ENCODE measurements at places on chromosomes 5 and 9.

DNA sequence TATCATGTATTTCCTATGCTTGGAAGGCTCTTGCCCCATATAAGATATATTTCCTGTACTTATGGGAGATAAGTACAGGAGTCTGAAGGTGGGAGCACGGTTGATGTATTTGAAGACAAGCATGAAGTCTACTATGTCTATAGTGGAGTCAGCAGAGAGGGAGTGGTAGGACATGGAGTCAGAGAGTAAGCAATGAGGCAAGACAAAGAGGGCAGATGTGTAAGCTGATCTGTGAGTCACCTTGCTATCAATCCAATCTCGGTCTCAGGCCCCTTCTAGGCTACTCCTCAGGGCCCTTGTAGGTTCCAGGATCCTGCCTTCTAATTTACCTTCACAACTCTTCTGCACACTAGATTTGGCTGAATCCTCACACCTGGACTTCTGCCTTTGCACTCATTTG is 105.5 kb downstream of the MACIR start:
- DNase-seq, result no peak

- DNase-seq, result no peak
Observed at GRCh38 chr5:140246378-140247122, 56.4 kb downstream of the PFDN1 start.

DNA sequence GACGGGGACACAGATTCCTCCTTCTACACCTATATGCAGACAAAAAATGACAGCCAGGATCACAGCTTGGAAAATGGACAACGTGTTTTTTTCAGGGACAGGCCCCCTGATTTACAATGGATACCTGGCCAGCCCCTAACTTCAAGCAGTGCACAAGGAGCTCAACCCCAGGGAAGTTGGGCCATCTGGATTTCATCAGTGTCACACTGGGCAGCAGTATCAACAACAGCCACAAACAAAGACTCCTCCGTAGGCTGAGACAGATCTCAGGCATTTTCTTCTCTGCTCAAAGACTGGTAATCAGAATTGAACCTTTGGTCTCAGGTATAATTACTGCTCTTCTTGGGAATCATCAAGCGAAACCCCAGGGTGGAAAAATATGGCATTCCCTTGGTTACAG is 374.0 kb downstream of the ZNF608 start:
- DNase-seq, result no peak

GRCh38 chr9:120396418-120396817 is 183.5 kb downstream of the CDK5RAP2 start:
- no peak for DNase-seq

DNA sequence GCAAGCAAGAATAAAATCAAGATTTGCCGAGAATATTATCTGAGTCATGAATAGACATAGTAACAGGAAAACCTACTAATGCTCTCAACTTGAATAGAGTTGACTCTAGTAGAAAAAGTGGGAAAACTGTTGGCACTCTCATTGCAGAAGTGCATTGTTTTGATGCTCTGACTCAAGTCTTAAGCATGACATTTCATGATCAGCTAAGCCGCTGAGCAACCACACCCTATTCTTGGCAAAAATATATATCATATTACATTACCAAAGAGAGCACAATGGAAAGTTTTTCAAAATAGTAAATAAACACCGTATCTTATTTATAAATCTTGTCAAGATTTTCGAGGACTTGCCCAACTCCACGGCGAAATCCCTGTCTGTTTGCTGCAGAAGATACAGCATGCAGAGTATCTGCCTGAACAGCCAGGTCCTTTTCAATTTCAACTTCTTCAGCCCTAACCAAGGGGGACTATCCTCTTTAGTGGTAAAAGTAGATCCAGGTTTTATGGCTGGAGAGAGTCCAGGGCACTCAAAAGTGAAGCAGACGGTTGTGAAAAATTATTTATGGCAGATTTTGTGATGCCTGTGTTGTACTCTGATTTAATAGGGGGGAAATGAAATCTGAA is 13.9 kb upstream of the ADAMTSL1 start:
- DNase-seq, result no peak

DNA sequence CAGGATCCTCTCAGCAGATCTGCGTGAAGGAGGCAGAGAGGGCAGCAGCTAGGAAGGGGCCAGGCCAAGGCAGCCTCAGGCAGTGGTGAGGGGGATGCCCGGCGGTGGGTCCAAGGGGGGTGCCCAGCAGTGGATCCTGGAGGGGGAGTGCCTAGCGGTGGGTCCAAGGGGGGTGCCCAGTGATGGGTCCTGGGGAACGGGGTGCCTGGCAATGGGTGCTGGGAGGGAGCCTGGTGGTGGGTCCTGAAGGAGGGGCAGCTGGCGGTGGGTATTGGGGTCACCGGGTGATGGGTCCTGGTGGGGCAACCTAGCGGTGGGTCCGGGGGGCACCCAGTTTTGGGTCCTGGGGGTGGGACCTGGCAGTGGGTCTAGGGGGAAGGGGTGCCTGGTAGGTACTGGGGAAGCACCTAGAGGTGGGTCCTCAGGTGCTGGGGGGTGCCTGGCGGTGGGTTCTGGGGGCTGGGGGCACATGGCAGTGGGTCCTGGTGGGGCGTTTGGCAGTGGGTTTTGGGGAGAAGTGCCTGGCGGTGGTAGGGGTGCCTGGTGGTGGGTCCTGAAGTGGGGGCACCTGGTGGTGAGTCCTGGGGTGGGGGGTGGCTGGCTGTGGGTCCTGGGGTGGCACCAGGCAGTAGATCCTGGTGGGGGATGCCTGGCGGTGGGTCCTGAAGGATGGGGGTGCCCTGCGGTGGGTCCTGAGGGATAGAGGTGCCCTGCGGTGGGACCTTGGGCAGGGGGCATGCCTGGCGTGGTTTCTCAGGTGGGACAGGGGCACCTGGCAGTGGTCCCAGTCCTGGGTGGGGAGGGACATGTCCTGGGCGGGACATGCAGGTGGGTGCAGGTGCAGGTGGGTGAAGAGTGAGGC is 1.9 kb downstream of the LRRC14B start:
- DNase-seq, result no peak

DNA sequence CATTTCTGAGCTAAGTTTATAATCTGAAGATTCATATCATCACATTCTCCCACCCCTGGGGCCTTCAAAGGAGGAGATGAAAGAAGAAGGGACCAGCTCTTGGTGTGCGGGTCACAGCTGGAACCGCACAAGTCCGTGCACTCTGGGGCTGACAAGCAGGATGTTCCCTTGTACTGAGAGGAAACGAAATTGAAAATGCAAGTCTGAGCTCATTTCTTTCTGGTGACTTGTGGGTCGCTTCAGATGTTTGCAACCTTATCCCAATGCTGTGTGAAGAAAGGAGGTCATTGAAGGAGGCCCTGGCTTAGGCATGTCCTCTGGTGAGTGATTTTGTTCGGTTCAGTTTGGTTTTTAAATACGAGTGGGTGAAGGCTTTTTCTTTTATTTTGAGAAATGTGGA is 59.6 kb downstream of the C9orf152 start:
- no peak for DNase-seq

DNA sequence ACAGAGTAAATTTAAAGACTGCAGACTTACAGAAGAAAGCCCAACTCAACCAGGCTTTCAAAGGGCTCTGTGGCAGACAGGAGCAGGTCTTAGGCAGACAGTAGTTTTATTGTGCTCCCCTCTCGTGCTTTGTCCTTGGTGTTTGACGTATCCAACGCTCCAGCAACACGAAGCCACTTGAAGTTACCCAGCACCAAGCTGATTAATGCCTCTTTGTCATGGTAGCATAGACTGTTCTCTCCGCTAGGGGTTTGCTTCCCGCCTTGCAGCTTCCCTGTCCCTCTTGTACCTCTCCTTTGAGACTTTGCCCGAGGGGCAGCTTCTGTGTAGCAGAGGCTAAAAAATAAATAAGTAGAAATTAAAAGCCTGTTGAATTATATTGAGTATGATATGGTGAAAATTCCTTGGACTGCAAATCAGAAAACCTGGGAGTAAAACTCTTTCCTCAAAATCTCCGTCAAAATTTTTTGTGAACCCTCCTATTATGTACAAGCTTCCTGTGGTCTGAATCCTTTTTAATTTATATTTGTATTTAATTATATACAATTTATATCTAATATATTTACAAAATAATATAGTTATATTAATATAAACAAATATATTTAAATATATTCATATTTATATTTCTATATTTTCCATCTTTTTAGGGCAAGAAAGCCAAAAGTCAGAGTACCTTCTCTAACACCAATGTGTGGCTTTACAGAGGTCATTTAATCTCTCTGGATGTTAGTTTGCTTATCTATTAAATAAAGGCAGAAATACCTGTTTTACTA is 405.4 kb downstream of the DMAC1 start:
- no peak for DNase-seq

GRCh38 chr5:51138164-51138563 is 245.1 kb upstream of the ISL1 start:
- no peak for DNase-seq

- no peak for DNase-seq
Observed at GRCh38 chr5:128195316-128195715, 111.8 kb downstream of the SLC12A2 start.

GRCh38 chr5:161009194-161009593 is 157.2 kb upstream of the ATP10B start:
- DNase-seq, result no peak

DNA sequence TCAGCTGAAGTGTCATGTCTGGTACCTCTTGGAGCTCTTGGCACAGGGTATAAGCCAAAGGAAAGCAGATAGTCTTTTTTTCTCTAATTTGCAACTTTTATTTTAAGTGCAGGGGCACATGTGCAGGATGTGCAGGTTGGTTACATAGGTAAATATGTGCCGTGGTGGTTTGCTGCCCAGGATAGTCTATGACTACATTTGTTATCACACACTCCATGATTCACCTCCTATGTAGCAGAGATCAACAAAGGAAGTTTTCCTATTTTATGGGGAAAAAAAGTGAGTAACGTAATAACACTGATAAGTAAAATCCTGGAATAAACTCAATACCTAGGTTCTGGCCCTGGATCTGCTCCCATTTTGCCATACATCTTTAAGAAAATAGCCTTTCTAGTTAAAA is 234.6 kb downstream of the CAAP1 start:
- no peak for DNase-seq

DNA sequence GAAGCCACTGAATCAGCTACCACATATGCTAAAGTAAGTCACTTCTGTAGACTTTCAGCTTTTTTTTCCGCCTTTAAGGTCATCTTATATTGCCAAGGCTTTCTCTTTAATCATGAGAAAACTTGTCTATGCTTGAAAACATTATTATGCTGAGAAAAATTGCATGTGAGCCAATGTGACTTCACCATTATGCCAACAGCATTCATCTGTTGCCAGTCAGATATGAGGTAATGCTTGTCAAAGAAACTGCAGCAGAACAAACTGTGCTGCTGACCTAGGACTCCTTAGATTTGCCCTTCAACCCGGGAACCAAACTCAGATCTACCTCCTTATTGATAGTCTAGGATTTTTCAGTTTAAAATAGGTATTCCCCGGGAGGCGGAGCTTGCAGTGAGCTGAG is 34.3 kb downstream of the SLC44A1 start:
- no peak for DNase-seq

DNA sequence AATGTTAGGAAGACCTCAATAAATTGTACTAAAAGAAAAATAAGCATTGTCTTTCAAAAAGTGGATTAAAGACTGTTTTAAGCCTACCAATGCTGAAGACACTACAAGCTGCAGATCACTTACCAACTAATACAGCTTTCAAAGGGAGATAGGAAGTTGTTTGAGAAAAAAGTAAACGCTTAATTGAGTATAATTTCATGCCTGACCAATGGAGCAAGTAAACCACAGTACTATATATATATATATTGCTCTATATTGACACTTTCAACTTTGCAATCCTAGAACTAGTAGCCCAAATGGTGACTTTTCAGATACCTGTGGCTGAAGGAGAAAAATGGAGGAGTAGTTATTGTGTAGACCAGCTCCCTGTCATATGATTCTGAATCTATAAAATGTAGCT is 85.7 kb downstream of the FREM1 start:
- no peak for DNase-seq

- no peak for DNase-seq
Observed at GRCh38 chr5:106321242-106321641, 1349.5 kb downstream of the EFNA5 start.

DNA sequence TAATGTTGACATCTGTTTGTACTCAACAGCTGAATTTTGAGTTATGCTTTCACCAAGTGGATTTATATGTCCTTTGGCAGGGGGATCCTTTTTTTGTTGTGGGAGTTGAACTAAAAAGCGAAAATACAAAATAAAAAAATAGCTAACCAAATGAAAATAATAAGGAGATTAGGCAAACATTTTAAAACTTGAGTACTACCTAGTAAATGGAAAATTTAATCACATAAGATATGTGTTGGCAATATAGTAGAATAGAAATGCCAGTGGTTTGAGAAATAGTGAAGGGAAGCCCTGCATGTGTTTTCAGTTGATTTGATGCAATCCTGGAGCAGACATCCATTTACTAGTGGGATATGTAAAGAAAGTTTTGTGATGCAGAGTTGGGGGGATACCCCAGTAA is 98.0 kb downstream of the RASGRF2 start:
- no peak for DNase-seq

DNA sequence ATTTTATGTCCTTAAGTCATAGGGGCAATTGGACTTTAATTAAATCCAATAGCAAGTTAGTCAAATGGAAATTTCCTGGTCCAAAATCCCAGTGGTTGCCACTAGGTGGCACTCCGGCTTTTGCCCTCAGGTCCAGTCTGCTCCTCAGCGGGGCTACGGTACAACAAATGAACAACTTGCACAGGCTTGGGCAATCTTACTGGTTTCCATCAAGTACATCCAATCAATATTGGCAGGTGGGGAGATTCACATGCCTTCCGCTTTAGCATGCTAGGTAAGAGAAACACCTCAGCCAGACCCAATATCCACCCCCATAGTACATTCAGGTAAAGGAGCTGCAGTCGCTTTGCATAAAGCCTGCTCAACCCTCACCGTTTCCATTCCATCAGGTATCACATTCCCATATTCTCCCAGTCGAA is 6.3 kb upstream of the MXD3 start:
- no peak for DNase-seq

DNA sequence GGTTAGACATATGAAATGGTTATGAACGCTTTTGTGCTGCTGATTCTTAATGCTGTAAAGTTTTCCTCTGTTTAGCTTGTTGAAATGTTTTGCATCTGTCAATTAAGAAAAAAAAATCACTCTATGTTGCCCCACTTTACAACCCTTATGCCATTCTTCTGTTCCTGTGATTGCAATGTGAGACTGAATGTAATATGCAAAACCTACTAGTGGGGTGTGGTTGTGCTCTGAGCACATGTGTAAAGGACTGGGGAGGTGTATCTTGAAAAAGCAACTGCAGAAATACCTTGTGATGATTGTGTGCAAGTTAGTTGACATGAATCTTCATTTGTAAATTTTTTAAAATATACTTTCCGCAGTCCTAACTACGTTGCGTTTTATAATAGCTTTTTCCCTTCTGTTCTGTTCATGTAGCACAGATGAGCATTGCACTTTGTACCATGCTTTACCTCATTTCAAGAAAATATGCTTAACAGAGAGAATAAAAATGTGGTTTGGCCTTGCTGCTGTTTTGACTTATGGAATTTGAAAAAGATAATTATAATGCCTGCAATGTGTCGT is 357.0 kb upstream of the PIK3R1 start:
- DNase-seq, result no peak

Data from left renal cortex interstitium (tissue), 4 donors.